ENCODE measurements at places on chromosomes 4 and X. TPM values are rescaled to one million over a fixed set of nuclear protein-coding genes. Genes with fewer than 3 reads are reported as not detected.

Gene SPP1
- 157 TPM for total RNA-seq

Gene MAGEA11
- total RNA-seq = not detected

Gene TEX11
- not detected for total RNA-seq

Gene ZNF157
- 0.27 TPM for total RNA-seq

Gene PLP1
- total RNA-seq = not detected

Gene CSAG1
- total RNA-seq = not detected

Gene GPR173
- total RNA-seq = 1.7 TPM

Gene APELA
- total RNA-seq = under 0.01 TPM

Gene TLR3
- 6.0 TPM for total RNA-seq

Gene TRPC5OS
- total RNA-seq = not detected

Gene KCNE5
- 0.40 TPM for total RNA-seq

Gene GUCY1B1
- total RNA-seq = 4.0 TPM

Gene C4orf50
- not detected for total RNA-seq

Gene PROM1
- not detected for total RNA-seq

Gene SMARCA5
- total RNA-seq = 32.2 TPM

Gene IL1RAPL2
- 0.50 TPM for total RNA-seq

Gene ETDB
- not detected for total RNA-seq

Gene CYTL1
- total RNA-seq = not detected

Gene ARHGAP4
- total RNA-seq = 1.3 TPM

Gene CXCL11
- total RNA-seq = not detected

Gene EIF4E
- total RNA-seq = 91.9 TPM

Gene CXCL5
- 0.33 TPM for total RNA-seq

Gene LINC00632
- total RNA-seq = not detected

Gene PF4V1
- total RNA-seq = not detected

Gene HSFX3
- total RNA-seq = not detected

Gene AKAP4
- total RNA-seq = not detected

Gene GSTCD
- 14.1 TPM for total RNA-seq

Gene GPM6B
- total RNA-seq = 146 TPM

Gene NOX1
- total RNA-seq = not detected

Gene SPANXC
- total RNA-seq = not detected

Gene F8A3
- 9.6 TPM for total RNA-seq

Gene ZDHHC15
- total RNA-seq = not detected

Gene BCOR
- 3.5 TPM for total RNA-seq

Gene CACNA1F
- total RNA-seq = not detected

Gene ZFP92
- 4.3 TPM for total RNA-seq

Gene CTAG2
- not detected for total RNA-seq

Gene TMEM271
- total RNA-seq = not detected

Gene MAGEA2B
- total RNA-seq = not detected

Gene CSAG3
- total RNA-seq = not detected

Gene RBM47
- 3.0 TPM for total RNA-seq

Gene MAB21L2
- total RNA-seq = not detected

Gene EMCN
- not detected for total RNA-seq

Gene SGMS2
- total RNA-seq = 151 TPM

Measured in mammary epithelial cell (primary cell).